A549 treated with DMSO at 1 μM for 4 hours (cell line): ENCODE measurements at places on chromosomes 7 and 10. TPM values are rescaled to one million over a fixed set of nuclear protein-coding genes. Genes with fewer than 3 reads are reported as not detected.

Gene FAM131B
- 0.36 to 0.72 TPM (median 0.58 TPM) in 5 replicates for total RNA-seq

Gene FBXO24
- 0.12 to 0.24 TPM (median 0.22 TPM) in 5 replicates for total RNA-seq

Gene DLG5
- 28.8 to 37.9 TPM (median 33.7 TPM) in 5 replicates for total RNA-seq

Gene KLF14
- 0.05 TPM in 2 of 5 replicates, not detected in the others for total RNA-seq

Gene SPDYE2B
- total RNA-seq: 0.05 TPM in 1 of 5 replicates, not detected in the others

Gene NRAP
- not detected in 5 replicates for total RNA-seq

Gene ZNF485
- total RNA-seq: 1.9 to 2.2 TPM (median 2.1 TPM) in 5 replicates

Gene LIPF
- not detected in 5 replicates for total RNA-seq

Gene MKX
- not detected in 5 replicates for total RNA-seq

Gene RBP3
- not detected in 5 replicates for total RNA-seq

Gene KRIT1
- total RNA-seq: 24.3 to 32.0 TPM (median 26.6 TPM) in 5 replicates

Gene EGR2
- total RNA-seq: 0.26 to 0.86 TPM (median 0.36 TPM) in 5 replicates

Gene SFTPA1
- not detected in 5 replicates for total RNA-seq

Gene POU6F2
- total RNA-seq: not detected in 5 replicates

Gene SPDYE8
- not detected in 5 replicates for total RNA-seq

Gene ITPRID1
- not detected in 5 replicates for total RNA-seq

Gene INSYN2A
- 1.6 to 2.0 TPM (median 1.7 TPM) in 5 replicates for total RNA-seq

Gene GIMAP4
- total RNA-seq: not detected in 5 replicates

Gene PPIA
- 4,827 to 5,540 TPM (median 5,124 TPM) in 5 replicates for total RNA-seq

Gene ZNF800
- 9.9 to 13.6 TPM (median 11.2 TPM) in 5 replicates for total RNA-seq

Gene GPR15LG
- total RNA-seq: not detected in 5 replicates

Gene RNF148
- total RNA-seq: not detected in 5 replicates

Gene VENTX
- total RNA-seq: 0.03 TPM in 1 of 5 replicates, not detected in the others

Gene ADIRF
- total RNA-seq: 0.17 TPM in 1 of 5 replicates, not detected in the others

Gene FAM180A
- total RNA-seq: 0.05 to 0.31 TPM (median 0.08 TPM) in 3 of 5 replicates, not detected in the others

Gene NUTM2E
- 0.36 to 0.43 TPM (median 0.40 TPM) in 5 replicates for total RNA-seq

Gene DYNC1I1
- 0.14 to 0.36 TPM in 2 of 5 replicates, not detected in the others for total RNA-seq

Gene NOS3
- total RNA-seq: 0.17 to 0.49 TPM (median 0.26 TPM) in 5 replicates

Gene EFCAB10
- 2.8 to 4.7 TPM (median 3.2 TPM) in 5 replicates for total RNA-seq
